ENCODE measurements at places on chromosomes 1 and 21.

DNA sequence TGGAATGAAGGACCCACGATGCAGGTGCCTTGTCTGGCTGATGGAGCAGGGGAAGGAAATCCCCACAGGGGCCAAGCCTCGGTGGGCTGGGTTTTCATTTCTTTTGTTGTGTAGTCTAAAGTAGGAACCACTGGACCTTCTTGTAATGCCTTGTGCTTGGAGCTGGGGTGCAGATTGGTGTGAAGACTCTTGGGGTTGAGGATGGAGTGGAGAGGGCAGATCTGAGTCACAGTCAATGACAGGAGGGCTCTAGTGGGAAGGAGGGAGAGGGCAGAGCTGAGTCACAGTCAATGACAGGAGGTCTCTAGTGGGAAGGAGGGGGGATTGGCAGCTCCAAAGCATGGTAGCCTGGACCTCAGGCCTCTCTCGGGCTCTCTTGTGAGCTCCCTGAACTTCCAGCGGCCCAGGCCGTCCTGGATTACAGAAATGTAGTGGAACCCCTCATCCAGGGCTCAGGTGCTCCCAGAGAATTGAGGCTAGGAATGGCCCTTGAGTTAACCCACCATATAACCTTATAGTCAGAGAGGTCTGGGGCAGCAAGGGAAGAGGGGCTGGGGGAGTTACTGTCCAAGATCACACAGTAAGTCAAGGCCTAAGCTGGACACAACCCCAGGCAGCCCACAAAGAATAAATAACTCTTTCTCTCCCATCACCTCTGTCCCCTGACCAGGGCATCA, 313.8 kb downstream of the MATN1 start:
- no peak for DNase-seq

DNA sequence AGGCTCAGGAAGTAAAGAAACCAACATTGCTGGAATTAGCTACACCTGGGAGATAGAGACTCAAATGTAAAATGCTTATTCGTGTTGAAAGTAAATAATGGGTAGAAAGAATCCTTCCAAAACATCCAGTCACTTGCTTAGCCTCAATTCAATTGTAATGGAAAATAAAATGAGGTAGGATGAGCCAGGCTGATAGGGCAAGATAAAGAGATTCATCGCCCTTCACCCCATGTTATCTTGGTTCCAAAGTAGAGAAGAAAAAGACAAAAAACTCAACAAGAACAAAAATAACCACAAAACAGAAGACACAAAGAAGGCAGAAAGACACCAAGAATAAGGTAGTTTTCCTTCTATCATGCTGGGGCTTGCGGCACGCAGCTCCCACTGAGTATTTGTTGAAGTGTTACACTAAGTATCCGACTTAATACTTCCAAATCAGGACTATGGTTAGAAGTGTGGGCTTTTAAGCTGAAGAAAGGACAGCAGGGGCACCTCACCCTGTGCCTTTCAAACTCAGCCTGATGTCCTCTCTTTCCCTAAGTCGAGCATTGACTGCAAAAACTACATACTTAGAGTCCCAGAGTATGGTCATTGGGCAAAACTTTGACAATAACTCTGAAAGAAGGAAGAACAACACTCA, 202.1 kb downstream of the VAV3 start:
- DNase-seq, result no peak

DNA sequence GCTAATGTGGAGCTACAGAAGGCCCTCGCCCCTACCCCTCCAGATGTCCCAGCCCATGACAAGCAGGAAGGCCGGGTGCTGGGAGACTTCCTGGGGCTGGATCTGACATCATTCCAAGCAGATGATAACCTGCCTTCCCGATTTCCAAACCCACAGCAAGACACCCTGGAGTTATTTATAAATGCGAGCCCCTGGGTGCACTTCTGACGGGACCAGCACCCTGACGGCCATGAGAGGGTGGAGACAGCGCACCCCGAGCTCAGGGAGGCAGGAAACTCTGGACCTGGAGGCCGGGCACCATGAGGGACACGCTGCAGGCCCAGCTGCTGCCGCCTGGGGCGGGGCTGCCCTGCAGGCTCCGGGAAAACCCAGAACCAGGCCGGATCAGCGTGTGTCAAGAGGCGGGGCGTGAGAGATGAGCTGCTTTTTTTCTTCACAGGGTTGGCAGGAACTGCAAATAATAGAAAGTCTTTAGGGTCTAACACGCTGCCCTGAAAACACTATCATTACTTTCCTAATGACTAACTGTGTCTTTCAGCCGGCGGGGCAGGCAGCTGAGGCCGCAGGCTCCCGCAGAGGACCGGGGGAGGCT, 2.5 kb upstream of the PCBP3 start:
- no peak for DNase-seq

- DNase-seq, result no peak
Measured at GRCh38 chr1:170730438-170730837, 66.5 kb downstream of the PRRX1 start.

- no peak for DNase-seq
Measured at GRCh38 chr1:9874412-9874811, 35.7 kb downstream of the CTNNBIP1 start.

DNA sequence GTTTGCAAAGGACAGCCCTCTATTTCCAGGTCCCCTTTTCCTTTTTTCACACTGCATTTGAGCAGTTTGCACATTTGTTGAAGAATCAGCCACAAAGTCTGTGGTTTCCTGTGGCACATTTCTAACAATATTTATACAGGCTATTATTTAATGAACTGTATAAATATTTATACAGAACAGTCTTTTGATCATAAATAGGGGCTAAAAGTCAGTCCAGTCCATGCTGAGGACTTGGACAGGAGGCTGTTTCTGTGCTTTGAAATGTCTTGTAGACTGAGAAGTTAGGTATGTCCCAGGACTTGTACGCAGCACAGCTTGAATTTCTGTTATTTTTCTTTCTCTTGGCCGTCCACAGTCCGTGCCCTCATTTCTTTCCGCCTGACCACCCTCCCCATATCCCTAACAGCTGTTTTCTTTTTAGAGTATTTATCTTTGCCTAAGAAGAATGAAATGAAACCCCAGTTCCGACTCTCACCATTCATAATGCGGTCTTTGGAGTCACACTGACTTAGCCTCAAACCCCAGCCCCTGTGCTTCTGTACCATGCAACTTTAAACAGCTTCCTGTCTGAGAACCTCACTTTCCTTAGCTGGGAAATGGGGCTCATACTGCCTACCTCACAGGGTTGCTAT, 19.7 kb downstream of the FGGY start:
- no peak for DNase-seq

DNA sequence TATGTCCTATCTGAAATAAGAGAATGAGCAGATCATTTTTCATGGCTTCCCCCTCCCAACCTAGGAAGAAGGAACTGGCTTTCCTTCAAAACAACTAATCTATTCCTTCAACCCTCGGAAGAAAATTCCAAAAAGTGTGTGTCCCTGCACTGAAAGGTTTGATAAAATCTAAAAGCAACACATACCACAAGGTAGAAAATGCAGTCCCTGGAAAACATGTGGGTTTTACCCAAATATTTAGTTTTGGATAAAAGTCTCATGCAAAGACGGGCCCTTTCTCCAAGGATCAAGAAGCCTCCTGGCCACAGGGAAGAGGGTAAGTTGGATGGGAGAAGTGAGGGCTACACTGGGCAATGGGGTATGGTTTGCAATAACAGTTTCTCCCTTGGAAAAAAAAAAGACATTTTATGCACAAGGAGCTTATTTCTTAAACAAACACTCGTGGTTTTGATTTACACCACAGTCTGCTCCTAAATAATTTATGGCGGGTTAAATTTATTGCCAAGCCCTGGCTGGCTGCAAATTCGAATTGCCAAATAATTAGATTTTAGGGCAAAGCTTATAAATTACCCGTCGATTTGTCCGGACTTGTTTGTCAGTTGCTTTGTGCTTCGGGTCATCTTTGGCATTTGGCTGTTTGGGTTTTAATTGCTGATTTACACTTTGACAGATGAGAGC, 28.9 kb downstream of the ERI3 start:
- DNase-seq, result no peak

DNA sequence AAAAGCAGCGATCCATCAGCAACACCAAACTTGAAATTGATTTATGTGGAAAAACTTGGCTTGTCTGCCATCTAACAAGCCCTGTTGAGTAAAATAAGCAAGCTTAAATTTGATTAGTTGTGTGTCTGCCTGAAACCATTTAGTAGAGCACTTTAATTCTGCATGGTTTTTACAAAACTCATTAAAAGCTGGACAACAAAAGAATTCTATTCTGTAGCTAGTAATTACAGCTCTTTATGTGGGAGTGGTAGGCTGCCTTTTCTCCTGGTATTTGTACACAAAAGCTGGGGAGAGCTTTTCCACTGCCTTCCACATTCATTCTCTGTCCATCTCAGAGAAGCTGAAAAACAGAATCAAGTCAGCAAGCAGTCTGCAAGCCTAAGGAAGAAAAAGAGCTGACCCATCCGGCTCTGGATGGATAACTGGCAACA, 1.7 kb downstream of the ETS2 start:
- no peak for DNase-seq

GRCh38 chr1:158122833-158123388, 57.8 kb upstream of the CD1D start:
- no peak for DNase-seq

DNA sequence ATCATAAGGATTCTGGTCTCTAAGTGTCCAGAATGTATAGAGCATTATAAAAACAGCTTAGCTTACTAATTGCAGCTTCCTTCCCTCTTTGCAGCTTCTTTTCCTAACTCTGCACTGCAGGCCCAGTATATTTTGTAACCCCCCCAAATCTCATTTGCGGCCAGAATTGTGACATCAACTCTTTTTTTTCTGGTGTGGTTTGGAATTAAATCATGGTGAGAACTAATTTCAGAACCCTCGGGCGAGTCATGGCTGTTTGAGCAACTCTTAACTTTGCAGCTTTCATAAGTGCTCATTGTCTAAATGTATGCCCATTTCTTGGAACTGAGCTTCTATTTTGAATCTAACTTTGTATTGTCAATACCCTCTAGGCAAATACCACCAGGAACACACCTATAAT, 187.4 kb downstream of the CYYR1 start:
- no peak for DNase-seq

- no peak for DNase-seq
Measured at GRCh38 chr21:46155514-46156377, at the start of gene FTCD. FTCD (minus strand) TSS chr21:46155579; CDS start chr21:46155523, 56 bp downstream.

- peak; percentile 47 for DNase-seq
Measured at GRCh38 chr1:100597061-100597741, 59.3 kb downstream of the GPR88 start.

DNA sequence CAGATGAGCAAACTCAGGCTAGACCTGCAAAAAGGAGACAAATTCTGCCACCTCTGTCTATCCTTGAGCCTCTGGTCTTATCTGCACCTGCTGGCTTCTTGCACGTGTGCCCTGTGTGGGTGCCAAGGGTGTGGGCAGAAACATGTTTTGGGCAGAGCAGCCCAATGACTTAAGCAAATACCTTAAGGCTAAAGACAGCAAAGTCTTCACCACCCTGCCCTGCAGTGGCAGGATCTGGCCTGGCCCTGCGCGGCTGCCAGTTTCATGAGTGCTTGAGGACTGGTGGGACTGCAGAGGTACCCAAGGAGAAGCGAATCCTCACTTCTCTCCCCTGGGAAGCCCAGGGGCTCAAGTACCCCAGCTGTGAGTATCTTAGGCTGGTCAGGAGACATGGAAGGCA, 3.8 kb upstream of the SLC26A9 start:
- DNase-seq, result no peak

- peak; percentile 72 for DNase-seq
Measured at GRCh38 chr1:9825093-9826074, 1.6 kb upstream of the CLSTN1 start.

GRCh38 chr1:209688746-209689234, 13.6 kb downstream of the G0S2 start:
- peak; percentile 25 for DNase-seq

DNA sequence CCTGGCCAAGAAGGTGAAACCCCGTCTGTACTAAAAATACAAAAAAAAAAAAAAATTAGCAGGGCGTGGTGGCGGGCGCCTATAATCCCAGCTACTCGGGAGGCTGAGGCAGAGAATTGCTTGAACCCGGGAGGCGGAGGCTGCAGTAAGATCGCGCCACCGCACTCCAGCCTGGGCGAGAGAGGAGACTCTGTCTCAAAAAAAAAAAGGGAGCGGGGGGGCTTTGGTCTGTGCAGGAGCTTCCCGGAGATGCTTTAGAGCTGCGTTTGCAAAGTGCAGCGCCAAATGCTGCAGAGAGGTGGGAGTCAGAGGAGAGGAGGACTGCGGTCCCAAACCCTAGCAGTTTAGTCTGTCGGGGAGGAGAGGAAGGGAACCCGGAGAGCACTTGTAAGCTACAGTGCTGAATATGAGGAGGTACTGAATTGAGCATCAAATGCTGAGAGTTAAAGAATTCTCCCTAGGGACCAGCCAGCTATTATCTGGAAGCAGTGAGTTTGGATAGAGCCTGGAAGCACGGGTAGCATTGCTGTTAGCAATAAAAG, 569 bp downstream of the FALEC start:
- DNase-seq, result no peak

GRCh38 chr1:204115116-204115515, 36.7 kb downstream of the ETNK2 start:
- DNase-seq, result no peak

DNA sequence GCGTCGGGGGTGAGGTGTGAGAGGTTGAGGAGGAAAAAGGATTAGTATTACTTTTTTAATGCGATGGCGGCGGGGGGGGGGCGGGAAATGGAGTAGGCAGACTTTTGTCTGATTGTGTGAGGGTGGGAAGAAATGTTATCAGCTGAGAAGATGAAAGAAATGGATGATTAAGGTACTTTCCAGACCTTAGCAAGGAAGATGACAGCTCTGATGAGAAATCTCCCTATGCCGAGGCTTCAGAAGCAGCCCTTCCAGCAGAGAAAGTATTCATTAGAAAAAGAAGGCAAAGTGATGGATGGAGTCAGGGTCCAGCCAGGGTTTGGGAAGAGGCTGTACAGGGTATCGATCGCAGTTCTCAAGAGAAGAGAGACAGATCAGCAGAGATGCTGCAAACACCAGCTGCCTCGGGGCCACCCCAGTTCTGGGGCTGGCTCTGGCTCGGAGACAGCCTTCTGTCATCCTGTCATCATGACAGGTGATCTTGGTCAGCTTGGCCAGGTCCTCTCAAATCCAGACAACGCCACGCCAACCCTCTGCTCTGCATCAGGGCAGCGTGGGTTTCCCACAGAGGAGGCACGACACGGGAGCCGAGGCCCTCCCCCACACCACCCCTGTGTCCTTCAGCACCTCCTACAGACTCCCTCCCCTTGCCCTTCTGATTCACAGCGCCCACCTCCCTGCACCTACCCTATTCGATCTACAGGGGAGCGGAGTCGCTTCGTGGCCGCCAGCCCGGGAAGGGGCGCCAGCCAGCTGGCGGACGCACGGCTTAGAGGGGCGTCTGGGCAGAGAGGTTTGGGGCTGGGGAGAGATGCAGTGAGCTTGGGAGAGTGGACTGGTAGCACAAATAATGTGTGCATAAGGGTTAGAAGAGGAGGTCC, 674 bp upstream of the ATXN7L2 start:
- DNase-seq, result no peak
